Activated T-helper 1 cell treated with anti-CD3 and anti-CD28 coated beads, Interleukin-12 subunit alpha, Interleukin-12 subunit beta, Interleukin-2, Interleukin-4 antibody, amounts not matched to agents 30 ng/mL and 10 ng/mL and 1 ng/mL, durations not matched to agents 14 hours and 24 hours and 36 hours (primary cell): ENCODE measurements at places on chromosomes 5 and 9.
A peak's percentile ranks its signal among the peaks of the same experiment; 100 is the strongest.

GRCh38 chr9:98774746-98775145, 21.6 kb downstream of the ANKS6 start:
- no peak for DNase-seq

DNA sequence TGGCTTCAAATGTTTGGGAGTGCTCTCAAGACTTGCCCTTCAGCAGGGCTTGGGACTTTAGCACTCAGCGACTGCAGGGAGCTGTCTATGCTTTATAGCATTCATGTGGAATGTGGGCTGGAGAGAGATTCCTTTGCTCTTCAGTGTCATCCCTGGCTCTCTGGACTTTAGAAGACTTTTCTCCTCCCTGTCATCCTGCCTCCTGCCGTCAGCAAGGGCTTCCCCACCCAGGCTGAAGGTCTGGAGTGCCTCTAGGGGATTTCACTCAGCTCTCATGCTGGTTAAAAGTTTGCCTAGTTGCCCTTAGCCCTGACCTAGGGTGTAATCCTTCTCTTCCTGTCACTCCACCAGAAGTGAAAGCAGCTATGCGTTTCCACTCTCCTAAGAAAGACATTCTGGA, 210.9 kb downstream of the FRMD3 start:
- no peak for DNase-seq

GRCh38 chr5:122982376-122982775, 54.1 kb downstream of the PPIC start:
- DNase-seq: no peak

- no peak for DNase-seq
Measured at GRCh38 chr5:178398901-178399700, 166.5 kb upstream of the PHYKPL start.

- no peak for DNase-seq
Measured at GRCh38 chr5:107388141-107388861, 282.4 kb downstream of the EFNA5 start.

DNA sequence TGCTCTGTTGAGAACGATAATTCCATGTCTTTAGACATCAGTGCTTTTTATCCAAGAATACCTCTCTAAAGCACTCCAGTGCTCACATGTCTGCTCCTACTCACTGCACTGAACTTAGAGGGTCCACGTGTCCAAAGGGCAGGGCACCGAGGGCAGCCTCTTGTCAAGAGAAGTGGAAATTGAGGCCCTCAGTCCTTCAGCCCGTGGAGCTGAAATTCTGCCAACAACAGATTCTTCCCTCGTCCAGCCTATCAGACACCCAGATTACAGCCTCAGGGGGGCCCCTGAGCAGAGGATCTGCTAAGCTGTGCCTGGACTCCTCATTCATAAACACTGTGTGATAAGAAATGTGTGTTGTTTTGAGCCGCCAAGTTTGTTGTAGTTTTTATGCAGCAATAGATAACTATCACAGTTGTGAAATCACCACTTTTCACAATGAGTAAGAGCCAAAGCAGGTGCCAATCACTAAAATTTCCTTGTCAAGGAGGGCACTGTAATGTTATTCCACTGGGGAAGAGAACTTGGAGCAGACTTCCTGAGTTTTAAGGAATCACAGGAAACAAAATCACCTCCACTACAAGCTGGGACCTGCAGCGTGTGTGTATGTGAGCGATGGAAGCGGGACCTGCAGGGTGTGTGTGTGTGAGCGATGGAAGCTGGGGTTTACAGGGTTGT, 58.8 kb upstream of the IGFBPL1 start:
- DNase-seq: no peak

GRCh38 chr9:77712533-77713130, 64.5 kb upstream of the GNA14 start:
- DNase-seq: no peak

DNA sequence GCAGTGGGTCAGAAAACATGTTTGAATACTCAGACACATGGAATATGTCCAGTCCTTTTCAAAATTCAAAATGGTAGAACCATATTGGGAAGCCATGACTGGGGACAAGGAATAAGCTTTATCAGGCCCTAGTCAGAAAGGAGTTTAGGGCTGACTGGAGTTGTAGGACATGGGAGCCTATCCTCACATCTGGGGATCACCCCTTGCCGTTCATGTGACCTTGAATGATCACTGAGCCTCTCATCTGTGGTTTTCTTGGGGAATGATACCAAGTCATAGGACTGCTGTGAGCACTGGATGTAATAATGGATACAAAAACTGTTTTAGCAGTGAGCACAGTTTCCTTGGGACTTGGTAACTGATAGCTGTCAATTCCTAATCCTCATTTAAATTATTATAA, 84.7 kb downstream of the IQGAP2 start:
- no peak for DNase-seq

DNA sequence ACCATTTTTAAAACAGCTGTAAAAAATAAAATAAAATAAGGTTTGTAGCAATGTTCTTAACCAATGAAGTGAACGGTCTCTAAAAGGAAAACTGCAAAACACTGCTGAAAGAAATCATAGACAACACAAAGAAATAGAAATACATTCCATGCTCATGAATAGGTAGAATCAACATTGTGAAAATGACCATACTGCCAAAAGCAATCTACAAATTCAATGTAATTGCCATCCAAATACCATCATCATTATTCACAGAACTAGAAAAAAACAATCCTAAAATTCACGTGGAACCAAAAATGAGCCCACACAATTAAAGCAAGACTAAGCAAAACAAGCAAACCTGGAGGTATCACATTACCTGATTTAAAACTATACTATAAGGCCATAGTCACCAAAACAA, 67.6 kb upstream of the RGMB start:
- no peak for DNase-seq

GRCh38 chr9:113393281-113393680, 7.8 kb downstream of the ALAD start:
- no peak for DNase-seq

DNA sequence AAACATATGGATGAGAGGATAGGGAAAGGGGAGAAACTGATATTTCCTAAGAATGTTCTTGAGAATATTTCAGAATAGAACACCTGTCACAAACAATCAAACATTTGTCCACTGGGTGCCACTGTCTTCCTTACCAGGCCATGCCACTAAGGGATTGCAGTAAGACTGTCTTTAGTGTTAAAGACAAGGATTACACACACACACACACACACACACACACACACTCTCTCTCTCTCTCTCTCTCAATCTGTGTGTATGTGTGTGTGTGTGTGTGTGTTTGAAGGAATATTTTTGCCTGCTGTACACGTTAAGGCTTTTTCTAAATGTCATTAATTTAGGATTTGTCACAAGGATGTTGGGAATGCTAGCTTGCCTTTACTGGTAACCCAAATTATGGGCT, 54.4 kb downstream of the CCDC192 start:
- no peak for DNase-seq

GRCh38 chr5:14225173-14225834, 82.2 kb downstream of the TRIO start:
- DNase-seq: no peak

DNA sequence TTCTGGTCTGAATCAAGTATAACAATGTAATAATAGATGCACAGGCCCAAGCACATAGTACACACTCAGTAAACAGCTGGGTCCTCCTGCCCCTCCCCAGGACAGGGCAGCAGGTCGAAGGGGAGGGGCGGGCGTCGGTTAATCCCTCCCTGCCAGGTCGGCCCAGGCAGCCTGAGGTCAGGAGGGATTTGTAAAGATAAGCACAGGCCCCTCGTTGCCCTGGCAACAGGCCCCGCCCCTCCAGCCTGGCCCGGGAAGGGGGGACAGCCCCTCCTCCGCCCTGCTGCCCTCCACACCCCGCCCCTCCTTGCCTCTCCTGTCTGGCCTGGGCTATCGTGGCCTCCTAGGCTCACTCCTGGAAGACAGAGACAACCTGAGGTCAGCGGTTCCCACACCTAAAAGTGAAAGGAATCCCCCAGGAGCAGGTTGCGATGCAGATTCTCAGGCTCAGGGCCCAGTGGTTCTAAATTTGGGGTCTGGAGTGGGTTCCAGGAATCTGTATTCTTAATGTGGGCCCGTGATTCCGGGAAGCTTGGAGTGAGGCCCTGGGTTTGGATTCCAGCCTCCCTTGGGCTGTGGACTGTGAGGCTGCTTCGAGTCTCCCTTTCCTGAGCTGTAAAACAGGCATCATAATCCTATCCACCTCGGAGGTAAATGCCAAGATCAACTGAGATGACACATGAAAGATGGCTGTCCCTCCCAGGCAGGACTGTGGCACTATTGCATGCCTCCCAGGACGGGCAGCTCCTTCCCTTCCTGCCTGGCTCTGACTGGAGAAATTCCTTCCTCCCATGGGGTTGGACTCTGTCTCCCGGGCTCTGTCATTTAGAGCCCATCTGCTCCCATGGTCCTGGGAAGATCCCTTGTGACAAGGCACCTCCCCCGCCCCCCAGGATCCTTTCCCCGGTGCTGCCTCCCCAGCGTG, 4.4 kb downstream of the CRB2 start:
- DNase-seq: peak; percentile 3

DNA sequence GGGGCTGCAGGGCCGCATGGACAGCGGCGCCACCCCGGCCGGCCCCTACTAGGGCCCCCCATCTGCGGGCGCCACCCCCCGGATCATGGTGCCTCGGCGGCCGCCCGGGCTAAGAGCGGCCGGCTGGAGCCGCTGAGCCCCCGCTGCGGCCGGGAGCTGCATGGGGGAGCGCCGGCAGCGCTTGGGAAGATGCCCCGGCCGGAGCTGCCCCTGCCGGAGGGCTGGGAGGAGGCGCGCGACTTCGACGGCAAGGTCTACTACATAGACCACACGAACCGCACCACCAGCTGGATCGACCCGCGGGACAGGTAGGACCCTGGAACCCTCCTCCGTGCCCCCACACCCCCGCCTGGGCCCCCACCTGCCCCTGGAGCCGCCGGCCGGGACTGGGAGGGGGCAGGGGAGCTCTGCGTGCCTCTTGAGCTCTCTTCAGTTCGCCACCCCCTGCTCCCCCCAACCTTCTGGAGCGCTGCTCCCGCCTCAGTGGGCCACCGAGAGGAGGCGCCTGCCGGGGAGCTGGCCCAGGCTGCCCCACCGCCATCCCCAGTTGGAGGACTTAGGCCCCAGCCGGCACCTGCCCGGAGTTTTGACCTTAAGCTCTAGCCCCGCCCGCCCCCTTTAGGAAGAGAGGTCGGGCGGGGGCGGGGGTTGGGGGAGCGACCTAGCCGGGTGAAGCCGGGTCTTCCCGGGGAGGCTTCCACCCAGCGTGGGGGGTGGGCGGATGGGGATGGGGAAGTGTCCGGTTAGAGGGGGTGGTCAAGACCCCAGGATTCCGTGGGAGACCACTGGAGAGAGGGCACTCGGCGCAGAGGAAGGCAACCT, 730 bp downstream of the WWC1 start:
- no peak for DNase-seq

DNA sequence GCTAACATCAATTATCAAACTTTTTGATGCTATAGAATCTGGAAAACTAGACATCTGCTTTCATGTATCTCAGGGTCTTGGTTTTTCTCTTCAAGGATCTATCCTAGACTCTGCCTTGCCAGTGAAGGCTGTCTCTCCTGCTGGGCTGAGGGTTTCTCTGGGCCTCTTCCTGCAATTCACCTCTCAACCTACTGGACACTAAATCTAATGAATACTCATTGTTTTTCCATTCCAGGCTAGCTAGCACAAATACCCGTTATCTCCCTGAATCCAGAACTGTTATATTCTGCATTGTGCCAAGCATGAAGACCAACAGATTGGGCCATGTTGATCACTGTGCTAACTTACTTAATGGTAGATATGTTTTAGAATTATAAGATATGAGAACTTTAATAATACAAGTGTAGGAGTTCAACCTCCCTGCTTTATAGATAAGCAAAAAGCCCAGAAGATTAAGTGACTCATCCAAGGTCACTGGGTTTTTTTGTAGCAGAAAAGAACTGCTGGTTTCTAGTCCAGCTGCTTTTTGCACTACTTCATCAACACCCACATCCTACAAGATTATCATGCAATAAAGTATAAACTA, 56.5 kb upstream of the RNF38 start:
- DNase-seq: no peak

DNA sequence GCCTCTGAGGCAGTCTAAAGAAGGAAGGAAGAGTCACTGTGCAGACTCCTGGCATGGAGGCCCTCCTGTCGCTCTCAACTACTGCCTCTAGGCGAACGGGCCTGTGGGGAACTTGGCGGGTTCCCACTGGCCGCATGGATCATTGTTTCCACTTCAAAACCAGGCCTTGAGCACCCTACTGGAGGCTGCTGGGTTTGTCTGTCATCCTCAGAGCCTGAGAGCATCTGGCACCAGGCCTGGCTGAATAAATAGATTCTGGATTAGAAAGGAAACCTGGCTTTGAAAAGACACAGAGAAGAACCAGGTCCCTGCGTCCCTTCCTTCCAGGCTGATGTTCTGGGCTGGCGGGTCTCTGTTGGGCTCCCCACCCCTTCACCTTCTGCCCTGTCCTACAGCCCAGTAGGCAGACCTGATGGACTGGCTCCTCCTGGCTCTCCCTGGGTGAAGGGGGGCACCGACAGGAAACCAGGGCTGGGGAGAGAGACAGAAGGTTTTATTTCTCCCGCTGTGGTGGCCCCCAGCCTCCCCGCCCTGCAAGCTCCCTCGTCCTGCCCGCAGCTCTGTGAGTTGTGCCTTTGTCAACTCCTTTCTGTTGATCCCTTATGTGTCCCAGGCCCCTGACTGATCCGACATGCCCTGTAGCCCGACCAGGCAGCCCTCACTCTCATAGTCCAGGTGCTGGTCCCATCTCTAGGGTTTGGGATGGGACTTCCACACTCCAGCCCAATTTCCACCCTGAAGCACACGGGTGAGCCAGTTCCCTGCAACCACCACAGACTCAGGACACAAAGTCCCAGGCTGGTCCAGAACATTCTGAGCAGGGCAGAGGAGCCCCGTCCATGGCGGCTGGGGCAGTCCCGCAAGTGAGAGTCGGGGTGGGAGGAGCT, 50.1 kb downstream of the ADAMTS2 start:
- DNase-seq: no peak

GRCh38 chr5:57950616-57951228, 468.1 kb upstream of the ACTBL2 start:
- no peak for DNase-seq

GRCh38 chr5:174531782-174532191, 192.6 kb upstream of the MSX2 start:
- no peak for DNase-seq

DNA sequence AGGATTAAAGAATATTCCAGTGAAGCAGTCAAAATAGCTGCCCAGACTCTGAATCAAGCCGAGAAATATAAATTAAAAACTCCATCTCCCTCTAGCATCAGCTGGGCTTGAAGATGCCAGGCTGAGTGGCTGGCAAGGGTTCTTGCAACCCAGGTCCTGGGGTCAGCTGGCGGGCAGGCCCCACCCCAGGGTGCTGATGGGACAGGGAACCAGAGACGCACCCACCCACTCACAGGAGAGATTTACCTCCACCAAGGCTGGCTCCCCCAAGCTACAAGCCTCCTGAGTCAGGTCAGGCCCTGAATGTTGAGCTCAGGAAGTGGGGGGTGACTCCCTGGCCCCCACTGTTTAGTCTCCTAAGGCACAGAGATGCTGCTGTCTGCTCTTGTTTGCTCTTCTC, 83.9 kb upstream of the HSPA9 start:
- no peak for DNase-seq

GRCh38 chr5:168156170-168156569, 135.3 kb upstream of the WWC1 start:
- no peak for DNase-seq
